DMS153 (cell line): ENCODE measurements at places on chromosomes 2 and 18.

DNA sequence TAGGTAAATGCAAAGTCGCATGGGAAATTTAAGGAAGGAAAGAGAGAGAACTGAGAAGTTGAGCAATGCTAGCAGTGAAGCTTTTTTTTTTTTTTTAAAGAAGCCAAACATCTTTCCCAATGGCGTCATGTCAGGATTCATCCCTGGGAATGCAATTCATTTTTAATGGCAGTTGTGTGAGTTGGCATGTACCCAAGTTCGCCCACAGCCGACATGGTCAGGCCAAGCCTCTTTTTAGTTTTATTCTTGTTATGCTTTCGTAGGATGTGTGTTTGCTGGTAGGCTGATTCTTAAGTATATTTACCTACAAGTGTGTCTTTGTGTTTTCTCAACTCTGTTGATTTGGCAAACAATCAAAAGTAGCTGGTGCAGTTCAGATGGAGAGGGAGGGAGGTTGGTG lies 127.6 kb upstream of the ITGA6 start:
- DNase-seq: peak; percentile 68

DNA sequence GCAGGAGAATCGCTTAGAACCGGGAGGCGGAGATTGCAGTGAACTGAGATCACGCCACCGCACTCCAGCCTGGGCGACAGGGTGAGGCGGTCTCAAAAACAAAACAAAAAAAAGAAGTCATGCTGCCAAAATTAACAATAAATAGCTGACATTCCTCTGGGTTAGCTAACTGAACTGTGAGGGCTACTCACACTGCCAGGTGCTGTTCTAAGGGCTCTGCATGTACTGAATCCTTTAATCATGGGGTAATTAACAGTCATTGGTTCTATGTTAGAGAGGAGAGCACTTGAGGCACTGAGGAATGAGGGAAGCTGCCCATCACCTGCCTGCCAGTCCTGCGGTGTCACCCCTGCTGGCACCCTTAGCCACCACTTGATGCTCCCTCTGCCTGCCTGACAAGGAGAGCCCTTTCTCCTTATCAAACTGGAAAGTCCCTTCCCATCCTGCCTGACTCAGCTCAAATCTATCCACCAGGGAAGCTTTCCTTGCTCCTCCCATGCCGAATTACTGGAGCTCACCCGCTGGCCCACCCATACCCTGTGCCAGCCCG lies 73.0 kb upstream of the RIOK3 start:
- DNase-seq: no peak

DNA sequence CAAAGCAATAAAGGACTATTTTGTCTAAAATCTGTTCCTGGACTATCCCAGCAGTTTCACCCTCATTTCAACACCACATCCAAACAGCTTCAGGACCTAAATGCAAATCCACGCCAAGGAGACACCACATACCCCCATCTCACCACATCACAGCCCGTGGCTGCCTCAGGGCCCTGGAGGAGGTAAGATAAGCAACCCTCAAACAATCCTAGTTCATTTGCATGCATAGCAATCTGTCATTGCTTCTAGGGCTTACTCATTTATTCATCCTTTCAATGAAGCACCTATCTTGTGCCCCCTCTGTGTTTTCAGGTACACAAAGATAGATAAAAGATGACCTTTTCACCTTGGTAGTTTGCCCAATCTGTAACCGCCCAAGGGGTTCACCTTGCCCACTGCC lies 86.5 kb downstream of the VSNL1 start:
- no peak for DNase-seq

- DNase-seq: no peak
Observed at GRCh38 chr2:121860758-121861227, 105.3 kb downstream of the TSN start.

- no peak for DNase-seq
Observed at GRCh38 chr2:129466389-129466788, 513.1 kb upstream of the RAB6C start.

GRCh38 chr2:240559286-240559685 lies 871 bp upstream of the DUSP28 start:
- DNase-seq: no peak

- DNase-seq: no peak
Observed at GRCh38 chr2:180122874-180123273, 115.8 kb upstream of the CWC22 start.

- DNase-seq: no peak
Observed at GRCh38 chr18:46072376-46072867, 362 bp upstream of the PSTPIP2 start.

- DNase-seq: no peak
Observed at GRCh38 chr18:78106946-78107345, 857.3 kb downstream of the GALR1 start.

DNA sequence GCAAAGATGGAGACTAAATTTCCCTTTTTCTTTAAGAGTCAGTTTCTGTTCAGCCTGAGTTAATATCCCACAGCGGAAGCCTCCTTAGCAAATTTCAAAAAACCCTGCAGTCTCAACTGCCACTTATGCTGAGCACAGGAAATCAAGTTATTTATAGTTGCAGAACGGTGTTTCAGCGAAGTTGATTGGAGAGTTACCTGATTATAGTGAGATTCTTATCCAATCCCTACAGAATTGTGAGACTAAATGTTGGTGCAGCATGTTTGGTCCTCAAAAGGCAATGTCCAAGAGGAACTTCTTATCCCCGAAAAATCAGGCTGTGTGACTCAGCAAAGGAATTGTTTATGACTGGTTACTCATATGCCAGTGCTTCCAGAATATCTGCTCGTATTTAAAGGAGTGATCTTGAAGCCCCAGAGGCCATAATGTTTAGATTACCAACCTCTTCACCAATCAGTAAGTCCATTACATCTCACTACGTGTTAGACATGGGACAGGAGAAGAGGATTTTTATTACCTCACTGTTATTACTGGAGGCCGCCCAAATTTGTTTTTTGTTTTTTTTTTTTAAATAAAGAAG lies 67.9 kb downstream of the LRRFIP1 start:
- DNase-seq: peak; percentile 47

DNA sequence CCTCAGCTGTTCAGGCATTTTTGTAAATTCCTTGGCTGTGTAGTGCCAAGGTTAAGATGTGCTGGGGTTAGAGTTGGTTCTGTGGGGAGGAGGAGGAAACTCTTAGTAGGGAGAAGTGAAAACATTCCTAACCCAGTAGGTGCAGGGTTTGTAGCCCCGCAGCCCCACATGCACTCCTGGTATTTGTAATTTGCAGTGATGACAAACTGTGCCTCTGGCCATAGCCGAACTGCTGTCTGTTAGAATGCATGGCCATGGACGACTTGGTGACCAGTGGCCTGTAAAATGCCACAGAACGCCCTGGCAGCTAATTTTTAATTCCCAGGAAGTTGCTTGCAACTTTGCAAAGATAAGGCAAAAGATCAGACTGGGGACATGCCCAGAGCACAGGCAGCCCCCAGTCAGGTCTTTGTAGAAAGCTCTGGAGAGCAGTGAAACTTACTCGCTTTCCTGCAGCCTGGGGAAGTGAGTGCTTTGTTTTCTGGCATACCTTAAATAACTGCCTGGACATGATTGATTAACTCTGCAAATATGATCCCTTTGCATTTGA lies 38.4 kb downstream of the LYPD6B start:
- DNase-seq: no peak

DNA sequence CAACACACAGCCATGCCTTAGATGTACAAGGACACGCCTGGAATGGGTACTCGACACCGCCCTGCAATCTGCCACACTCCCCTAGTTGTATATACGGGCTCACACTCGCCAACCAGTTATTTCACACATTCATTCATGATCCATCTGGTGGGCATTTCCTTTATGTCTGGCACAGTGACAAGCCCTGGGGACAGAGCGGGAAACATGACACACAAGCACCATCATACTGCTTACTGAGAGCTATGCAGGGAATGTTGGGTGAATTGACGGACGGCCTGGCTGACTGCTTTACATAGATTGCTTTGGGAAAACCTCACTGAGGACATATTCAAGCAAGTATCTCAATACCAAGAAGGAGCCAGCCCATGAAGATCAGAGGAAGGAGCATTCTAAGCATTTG lies 448.0 kb upstream of the SPRED2 start:
- no peak for DNase-seq

DNA sequence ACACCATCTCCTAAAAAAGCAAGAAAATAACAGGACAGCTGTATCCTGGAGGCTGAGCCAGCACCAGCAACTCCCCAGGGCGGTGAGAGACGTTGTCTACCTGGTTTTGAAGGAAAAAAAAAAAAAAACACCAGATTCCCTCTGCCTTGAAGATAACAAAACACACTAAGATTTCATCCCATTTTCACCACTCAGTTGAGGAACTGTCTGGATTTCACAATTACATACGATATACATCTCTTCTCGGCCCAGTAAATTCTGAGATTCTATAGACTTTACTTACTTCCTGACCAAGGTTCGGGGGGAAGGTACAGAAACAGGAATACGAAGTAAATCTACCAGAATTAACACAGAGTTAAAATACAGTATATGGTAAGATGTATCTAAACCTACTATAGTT lies 8.5 kb downstream of the ZNF516 start:
- DNase-seq: no peak

- no peak for DNase-seq
Observed at GRCh38 chr2:134537702-134538101, 181.1 kb downstream of the TMEM163 start.

GRCh38 chr2:19806591-19806990 lies 95.2 kb downstream of the TTC32 start:
- no peak for DNase-seq

- DNase-seq: peak; percentile 31
Observed at GRCh38 chr2:28423856-28424605, 31.4 kb downstream of the FOSL2 start.

GRCh38 chr2:219426068-219426443 lies 7.9 kb downstream of the DES start:
- DNase-seq: no peak

DNA sequence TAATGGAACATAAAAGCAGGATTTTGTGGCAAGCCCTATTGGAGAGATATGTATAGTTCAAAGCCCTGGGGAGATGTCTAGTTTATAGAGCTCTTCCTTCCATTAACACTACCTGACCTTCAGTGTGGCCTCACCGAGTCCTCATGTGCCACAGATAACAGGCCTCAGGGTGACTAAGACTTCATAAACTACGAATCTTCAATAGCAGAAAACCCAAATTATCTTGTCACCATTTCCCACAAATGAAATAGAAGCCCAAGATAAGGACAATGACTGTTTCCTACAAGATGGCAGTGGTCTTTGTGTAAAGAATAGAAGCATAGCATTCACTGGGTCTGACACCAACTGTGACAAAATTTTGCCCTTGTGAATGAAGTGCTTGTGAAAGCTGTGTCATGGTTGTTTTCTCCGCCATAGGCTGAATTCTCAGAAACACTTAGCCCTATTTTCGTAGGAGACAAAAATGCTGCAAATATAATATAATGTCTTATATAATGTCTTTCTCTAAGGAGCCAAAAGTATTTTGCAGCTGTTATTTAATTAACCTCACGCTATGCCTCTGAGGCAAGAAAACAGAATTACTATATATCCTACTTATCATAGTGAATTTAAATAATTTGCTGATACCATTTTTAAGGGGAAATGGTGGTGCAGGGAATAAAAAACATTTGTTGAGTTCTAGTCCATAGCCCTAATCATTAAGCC lies 136.7 kb upstream of the CWC22 start:
- no peak for DNase-seq

- no peak for DNase-seq
Observed at GRCh38 chr2:35787302-35788031, 568.1 kb upstream of the CRIM1 start.

DNA sequence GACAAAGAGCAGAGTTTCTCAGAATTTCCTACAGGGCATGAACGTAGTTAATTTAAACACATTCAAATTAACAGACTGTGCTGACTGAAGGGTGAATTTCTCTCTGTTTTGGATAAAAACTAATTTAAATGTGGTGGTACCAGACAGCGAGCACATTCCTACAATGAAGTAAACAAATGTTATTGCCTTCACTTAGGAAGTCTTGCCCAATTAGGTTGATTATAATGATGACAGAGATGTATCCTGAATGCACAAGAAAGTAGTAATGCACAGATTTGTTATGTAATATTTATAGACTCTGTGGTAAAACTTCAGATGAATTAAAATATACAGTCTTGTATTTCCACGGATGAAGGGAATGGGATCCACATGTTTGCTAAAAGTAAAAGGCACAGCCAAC lies 507.2 kb downstream of the EPHA4 start:
- no peak for DNase-seq

DNA sequence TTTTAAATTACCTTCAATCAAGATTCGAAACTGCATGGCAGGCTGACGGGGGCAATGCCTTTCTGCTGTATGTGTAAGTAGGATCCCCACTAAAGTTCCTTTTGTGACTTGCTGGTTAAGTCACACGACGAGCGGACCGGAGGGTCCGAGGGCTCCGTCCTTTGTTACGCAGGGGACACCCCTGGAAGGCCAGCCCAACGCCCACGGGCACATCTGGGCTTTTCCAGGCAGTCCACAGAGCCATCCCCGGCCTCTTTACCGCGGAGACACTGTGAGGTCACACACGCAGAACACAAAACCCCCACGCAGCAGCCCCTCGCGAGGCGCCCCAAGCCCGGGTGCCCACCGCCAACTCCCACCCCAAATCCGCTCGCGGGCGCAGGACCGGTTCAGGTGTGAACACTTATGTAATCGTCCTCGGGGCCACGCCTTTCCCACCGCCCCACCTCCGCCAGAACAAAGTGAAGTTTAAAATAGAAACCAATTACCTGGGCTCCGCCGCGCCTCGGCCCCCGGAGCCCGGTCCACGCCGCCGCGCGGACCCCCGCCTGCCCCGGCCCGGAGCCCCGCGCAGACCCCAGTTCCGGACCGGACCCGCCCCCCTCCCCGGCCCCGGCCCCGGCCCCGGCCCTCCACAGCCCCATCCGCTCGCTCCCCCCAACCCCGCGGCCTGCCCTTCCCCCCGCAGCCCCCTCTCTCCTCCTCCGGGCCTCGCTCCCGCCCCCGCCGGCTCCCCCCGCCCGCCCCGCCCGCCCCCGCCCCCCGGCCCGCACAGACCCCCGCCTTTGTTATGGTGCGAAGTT lies 4.2 kb downstream of the ZNF516 start:
- DNase-seq: peak; percentile 6

DNA sequence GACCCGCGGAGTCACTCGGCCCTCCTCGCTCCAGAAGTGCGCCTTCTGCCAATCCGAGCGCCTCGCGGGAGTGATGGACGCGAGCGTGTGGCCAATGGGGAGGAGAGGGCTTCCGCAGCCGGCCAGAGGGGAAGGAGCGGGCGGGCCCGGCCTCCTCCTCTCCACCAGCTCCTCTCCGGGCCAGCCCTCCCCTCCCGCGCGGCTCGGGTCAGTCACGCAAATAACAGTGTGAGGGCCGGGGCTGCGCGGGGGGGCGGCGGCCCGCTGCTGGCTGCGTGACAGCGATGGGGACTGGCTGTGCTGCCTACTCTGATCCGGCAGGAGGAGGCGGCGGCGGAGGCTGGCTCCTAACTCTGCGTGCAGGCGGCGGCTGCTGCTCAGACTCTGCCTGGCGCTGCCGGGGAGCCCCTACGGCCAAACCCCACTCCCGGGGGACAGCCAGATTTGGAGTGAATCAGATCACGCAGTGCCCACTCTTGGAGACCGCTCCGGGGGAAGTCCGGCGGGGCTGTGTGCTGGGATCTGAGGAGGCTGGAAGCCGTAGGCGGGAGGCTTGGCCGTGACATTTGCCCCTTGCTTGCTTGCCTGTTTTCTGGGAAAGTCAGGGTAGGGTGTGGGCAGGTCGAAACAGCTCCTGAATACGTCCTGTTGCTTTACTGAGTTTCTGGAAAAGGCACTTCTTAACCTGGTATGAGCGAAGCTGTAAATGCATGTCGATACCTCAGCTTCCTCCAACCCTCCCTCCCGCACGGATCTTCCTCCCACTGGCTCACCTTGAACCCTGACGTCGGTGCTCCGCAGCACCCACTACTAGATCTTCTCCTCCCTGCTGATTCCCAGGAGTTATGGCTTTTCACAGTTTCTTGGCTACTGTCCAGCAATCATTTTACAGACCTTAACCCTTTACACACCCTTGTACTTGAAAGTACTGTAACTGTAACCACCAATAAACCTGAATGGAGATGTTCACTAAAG lies 97.9 kb upstream of the SERTAD2 start:
- DNase-seq: peak; percentile 56
